Activated effector memory CD4-positive, alpha-beta T cell treated with Interleukin-2 at 50 U/mL for 16 hours (primary cell): ENCODE measurements at places on chromosomes 3 and 15.

GRCh38 chr3:41652931-41653330, 309.0 kb downstream of the ULK4 start:
- no peak for DNase-seq

- DNase-seq, result no peak
Observed at GRCh38 chr15:25243800-25244097, 195.1 kb downstream of the UBE3A start.

DNA sequence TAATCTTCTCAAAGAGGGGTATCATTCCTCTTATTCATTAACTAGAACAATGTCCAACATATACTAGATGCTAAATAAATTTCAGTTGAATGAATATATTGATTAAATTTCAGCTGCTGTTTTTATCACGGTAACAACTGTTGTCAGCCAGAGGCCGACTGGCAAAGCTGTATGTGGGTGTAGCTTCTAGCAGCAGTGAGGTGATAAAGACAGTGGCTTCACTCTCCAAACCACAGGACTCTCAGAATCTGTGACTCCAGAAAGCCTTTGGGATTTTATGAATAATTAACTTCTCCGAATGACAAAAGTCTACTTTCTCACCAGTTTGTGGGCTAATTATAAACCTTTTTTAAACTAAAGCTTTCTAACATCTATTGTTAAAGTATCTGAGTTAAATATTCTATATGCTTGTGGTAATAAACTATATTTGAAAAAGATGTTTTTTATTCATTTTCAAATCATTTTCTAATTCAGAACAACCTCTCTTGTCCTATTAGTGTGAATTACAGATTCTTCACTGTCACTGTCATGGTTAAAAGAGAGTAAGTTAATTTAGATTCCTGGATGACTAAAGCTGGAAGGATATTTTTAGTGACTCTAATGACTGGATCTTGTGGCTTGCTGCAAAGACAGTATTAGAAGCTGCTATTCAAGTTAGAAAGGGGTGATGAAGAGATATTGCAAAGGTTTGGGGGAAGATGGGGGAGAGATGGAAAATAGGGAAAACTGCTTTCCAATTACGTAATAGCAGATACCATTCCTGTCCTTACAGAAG, 796.4 kb upstream of the ARPP21 start:
- DNase-seq, result no peak

GRCh38 chr15:66707310-66708082, 5.5 kb downstream of the SMAD6 start:
- DNase-seq, result no peak

DNA sequence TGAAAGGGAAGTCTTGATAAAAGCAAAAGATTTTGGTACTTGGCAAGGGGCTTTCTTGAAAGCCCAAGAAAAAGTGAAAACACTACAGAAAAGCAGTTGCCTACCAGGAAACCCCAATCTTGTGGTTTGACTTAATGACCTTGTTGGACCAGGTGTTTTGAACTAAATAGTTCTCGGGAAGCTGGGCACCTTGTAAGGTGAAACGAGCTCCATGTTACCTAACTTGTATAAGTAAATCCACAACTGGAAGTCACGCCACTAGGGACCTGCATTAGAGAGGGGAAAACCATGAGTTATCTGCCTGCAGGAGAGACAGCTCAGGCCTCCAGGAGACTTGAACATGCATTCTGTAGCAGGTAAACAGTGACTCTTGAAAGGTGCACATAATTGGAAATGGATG, 88.2 kb downstream of the GMPS start:
- no peak for DNase-seq

GRCh38 chr3:15099364-15100098, 583 bp upstream of the RBSN start:
- DNase-seq, result no peak

DNA sequence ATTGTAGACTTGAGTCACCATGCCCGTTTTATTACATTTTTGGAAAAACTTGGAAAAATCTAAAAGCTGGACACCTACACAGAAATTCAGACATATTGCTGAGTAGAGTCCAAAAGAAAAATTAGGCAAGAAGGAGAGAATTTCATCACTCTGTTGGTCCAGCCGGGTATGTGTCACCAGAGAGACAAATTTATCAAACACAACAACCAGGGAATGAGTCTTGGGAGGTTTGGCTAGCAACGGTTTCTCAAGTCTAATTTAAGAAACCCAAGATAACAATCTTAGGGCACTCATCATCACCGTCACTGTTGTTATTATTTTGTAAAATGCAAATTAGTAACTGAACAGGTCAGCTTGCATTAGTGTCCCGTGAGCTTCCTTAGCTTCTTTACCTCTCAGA, 197.5 kb upstream of the C2CD4B start:
- no peak for DNase-seq

DNA sequence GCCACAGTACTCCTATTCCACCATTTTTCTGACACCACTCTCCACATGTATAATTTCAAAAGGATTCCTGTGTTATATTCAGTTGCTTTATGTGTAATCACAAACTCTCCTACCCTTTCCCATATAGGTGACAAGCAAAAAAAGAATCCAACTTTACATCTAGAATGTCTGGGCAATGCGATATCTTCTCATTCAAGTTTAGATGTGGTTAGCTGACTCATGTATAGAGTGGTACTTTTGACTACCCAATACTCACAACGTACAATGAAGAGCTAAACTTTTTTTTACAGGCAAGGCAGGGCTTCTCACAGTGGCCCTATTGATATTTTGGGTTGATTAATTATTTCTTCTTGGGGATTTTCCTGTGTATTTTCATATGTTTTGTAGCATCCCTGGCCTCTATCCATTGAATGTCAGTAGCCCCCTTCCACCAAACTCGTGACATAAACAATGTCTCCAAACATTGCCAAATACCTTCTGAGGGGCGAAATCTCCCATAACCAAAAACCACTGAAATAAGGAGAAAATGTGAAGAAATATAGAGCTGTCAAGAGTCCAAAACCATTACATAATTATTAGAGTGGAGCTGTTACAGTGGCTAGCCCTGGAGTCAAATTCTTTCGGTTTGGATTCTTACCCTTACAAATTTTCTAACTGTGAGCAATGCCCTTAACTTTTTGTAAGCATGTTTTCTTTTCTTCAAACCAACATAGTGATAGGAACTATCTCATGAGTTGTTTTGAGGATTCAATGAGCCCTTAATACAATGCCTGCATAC, 342.6 kb downstream of the NSUN3 start:
- no peak for DNase-seq

DNA sequence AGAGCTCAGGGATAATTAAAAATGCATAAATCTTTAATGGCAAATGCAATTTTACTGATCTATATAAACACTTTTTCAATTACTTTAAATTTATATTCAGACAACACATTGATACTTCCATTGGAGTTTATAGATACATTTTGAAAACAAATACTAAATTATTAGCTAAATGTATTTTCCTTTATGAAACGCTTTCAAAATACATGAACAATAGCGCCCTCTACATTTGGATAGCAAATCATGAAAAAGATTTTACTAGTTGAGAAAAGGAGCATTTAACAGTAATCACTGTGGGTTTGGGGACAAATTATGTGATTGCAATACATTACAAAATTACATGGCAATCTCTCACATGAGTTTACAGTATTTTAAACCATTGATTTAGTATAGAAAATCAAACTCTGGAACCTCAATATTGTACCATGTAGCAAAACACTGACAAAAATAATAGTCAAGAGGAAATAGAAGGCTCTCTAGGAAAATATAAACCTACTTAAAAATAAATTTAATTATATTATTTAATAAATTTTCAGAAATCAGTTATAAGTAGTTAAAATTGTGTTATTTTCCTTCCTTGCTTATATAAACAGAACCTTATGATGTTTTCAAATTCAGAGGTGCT, 207.9 kb downstream of the ZIC1 start:
- no peak for DNase-seq

GRCh38 chr3:120461416-120461815, 10.6 kb upstream of the FSTL1 start:
- no peak for DNase-seq

GRCh38 chr3:128532012-128532983, 39.3 kb upstream of the GATA2 start:
- DNase-seq, result no peak
